ENCODE measurements at places on chromosomes 2 and 18.

DNA sequence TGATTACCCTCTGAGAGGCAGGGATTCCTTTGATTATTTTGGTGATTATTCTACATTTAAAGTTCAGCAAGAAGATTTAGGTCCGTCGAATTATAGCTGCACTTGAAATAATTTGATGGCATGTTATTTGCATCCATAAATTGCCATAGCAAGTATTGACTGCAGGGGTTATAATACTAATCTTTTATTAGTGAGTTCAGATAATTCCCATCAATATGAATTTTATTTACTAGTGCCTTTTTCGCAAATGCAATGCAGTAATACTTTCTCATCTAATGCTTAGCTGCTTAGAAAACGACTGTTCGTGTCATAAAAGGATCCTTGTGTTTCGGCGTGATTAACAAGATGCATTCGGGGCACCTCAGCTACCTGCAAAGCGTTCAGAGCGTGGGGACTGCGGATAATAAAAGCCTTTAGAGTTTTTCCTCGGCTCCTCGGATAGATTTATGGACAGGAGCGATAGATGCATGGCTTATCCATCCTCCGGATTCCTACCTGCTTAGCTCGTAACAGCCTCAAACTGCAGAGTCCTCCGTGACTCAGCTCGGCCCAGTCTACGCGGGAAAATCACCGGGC lies 2.5 kb upstream of the GBX2 start:
- DNase-seq: no peak

GRCh38 chr2:48540237-48540935 lies 10.4 kb downstream of the STON1 start:
- no peak for DNase-seq

DNA sequence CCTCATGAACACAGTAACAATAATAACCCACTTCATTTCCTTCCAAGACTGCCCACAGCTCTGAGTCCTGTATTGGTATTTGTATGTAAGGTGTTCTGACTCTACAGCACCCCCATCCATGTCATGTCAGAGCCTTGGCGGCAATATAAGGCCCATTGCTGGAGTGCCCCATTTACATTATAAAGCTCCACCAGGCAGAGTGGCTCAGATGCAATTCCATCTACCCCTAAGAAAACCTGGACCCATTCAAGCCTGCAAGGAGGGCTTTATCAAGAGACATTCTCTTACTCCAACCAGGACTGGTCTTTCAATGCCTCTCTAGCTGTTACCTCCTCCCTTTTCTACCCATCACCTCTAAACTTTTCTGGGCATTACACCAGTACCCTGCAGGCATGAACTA lies 101.6 kb downstream of the ANTXR1 start:
- no peak for DNase-seq

GRCh38 chr2:48736251-48736650 lies 19.3 kb downstream of the LHCGR start:
- DNase-seq: no peak

DNA sequence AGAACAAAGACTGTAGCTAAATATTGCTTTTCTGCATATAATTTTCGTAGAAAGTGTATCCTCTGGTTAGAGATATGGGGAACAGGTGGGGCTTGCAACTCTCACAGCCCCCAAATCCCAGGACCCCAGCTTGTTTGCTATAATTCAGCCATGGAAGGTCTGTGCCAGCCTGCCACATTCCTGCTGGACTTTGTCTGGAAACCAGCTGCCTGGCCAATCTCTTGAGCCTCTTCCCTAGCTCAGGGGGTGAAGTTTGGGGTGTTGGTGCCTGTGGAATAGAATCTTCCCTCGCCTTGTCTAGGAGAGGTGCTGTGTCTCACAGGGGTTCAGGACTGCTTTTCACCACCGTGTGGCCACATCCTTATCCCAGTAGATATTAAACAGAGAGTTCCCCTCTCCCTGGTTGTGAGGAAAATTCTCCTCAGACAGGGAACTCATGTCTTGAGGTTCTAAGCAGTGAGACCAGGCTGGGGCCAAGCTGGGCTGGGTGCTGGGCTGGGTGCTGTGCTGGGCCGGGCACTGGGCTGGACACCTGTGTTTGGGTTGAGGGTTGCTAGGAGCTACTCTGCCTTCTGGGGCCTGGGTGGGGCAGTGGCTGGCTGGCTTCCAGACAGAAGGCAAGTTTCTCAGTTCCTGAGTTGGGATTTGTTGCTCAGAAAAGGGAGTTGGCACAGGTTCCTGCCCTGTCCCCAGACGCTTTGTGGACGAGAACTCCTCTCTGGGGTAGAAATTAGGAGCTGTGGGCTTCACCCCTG lies 12.3 kb downstream of the TOGARAM2 start:
- no peak for DNase-seq

DNA sequence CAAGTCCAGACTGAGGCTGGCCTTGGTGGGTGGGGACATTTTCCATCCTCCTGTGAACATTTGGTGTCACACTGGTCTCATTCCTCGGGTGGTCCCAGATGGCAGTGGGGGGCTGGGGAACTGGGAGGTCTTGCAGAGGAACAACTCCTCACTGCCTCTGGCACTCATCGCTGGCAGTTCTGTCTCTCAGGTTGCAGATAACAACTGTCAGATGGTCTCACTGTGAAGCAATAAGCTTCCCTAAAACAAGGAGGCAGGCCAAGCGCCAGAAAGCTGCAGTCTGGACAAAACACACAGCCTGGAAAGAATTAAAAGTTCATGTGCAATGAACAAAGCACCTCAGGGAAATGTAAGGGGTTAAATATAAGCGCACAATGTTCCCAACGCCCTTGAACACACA lies 78.1 kb downstream of the IRS1 start:
- no peak for DNase-seq

DNA sequence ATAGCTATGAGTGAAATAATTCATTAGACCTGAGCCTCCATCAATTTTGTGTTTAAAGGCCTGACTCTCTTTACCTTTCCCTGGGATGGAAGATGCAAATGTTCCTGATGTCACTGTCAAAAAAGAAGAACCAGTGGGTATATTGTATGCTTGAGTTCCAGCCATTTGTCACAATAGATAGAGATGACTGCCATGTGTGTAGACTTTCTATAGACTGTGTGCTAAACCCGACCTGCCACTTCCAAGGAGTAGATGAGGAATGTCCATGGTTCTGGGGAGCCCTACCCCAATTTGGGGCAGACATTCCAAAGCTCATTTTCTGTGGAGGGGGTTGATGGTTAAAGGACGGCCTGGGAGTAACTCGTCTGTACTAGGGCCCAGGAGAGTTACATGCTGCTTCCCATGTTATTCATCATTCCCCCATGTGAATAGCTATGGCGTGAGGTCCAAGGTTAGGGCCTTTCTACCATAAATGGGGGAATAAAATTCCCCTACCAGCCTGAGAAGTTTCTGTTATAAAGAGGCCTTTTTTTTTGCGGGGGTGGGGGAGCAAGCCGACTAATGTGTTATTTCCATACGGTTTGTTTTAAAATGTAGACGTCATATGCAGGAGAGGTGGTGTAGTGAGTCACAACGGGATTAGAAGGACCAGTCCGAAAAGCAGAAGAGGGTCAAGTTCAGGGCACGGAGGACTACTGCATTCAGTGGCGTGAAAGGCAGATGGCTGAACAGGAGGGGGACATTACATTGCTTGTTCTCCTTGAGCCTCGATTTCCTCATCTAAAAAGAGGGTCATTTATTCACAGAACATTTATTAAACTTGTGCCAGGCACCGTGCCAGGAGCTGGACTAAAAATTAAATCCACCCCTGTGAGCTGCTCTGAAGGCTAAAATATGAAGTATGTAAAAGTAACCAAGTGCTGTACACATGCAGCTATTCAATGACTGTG lies 24.0 kb downstream of the IL1B start:
- DNase-seq: no peak

DNA sequence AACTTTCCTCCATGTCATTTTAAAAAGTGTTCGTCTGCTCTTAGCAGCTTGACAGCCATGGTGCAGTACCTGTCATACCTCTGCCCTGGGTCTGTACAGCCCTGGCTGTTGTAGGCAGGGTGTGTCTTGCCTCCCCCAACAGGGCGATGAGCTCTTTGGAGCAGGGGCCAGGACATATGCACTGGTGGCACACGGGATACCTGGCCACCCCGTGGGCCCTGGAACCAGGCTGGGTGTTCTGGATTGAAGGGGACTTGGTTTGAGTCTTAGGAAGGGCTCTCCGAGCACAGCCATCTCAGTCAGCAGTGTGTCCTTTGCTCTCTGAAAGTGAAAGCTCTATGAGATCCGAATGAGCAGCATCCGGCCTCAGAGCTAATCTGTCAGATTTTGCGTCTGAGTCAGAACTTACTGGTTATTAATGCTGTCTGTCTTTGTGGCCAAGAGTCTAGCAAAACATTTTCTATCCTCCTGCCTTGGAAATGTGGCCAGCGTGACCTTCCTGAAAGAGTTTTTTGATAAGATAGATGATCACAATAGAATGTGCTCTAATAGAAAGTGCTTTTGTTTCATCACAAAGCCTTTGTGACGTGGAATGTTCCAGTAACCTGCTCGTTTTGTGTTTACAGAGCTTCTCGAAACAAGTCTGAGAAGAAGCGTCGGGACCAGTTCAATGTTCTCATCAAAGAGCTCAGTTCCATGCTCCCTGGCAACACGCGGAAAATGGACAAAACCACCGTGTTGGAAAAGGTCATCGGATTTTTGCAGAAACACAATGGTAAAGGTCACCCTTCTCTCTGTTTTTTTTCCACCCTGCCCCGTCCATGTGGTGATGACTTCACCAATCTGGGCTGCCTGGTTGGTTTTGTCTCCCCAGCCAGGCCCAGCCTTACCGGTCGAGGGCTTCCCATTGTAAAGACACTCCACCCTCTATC lies 77.3 kb upstream of the RPL31 start:
- DNase-seq: no peak

DNA sequence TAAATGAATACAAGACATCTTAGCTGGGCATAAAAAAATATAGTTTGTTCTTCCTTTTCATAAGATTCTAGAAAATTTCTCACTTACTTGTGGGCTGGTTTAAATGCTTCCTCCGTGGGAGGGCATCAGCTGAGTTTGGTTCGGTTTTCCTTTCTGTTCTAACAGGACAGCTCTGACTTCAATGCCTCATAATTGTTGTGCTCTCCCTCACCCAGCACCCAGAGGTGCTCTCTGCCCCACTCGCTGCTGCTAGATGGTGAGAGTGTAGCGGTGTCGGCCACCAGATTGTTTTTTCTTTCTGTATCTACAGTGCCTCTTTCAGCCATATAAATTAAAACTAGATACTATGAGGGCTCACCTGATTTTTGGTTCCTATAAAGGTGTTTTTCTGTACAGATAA lies 407.2 kb upstream of the CDH7 start:
- DNase-seq: no peak

- no peak for DNase-seq
Observed at GRCh38 chr18:38369772-38370690, 804.4 kb upstream of the CELF4 start.

DNA sequence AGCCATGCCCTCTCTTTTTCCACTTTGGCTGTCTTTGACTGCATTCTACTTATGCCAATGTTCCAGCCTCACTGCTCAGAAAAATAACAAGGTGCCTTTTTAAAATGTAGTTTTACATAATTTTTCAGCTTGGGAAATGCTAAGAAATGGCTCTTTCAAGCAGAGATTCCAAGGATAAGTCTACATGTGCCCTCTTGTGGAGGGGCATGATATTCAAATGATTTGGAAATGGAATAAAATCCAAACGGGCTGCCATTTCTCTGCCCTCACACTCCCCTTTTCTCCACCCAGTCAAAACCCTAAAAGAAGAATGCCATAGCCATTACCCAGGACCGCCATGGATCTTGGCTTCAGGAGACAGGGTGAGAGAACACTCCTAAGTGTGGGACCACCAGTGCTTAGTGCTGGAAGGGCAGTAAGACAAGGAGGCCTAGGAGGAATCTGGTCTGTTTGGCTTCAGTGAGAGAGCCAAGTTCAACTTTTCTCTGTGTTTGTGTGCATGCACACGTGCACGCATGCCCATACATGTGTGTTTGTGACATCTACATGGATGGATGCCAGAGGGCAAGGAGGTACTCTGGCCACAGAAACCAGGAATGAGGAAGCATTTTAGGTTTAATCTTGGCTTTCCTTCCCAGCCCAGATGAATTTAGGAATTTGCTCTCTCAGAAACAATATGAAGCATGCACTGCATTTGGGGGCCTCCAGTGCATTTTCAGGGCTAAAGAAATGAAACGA lies 174.0 kb upstream of the SLC14A2 start:
- DNase-seq: no peak

DNA sequence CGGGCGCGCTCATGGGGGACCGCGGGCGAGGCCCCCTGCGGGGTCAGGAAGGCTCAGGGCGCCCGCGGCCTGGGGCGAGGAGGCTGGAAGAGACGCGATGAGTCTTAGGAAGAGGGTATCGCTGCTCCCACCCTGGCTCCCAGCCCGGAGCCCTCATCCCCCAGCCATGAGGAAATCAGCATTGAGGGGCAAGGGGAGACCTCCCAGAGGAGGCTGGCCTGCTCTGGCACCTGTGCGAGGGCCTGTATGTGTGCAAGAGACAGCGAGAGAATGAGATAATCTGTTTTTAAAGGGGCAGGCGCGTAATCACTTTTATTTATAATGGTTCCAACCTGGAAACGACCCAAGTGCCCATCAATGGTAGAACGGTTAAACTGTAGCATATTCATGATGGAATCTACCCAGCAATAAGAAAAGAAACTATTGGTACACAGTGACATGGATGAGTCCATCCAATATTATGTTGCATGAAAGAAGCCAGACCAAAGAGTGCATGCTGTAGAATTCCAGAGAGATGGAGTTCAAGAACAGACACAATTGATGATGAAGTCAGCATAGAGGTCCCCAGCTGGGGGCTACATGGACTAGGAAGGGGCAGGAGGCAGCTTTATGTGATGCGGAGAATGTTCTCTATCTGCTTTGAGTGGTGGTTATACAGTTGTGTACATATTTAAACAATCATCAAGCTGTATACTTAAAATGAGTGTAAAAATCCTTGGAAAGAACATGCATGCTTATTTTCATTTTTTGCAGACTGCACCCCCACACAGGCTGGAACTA lies 14.4 kb downstream of the FBXO41 start:
- no peak for DNase-seq

DNA sequence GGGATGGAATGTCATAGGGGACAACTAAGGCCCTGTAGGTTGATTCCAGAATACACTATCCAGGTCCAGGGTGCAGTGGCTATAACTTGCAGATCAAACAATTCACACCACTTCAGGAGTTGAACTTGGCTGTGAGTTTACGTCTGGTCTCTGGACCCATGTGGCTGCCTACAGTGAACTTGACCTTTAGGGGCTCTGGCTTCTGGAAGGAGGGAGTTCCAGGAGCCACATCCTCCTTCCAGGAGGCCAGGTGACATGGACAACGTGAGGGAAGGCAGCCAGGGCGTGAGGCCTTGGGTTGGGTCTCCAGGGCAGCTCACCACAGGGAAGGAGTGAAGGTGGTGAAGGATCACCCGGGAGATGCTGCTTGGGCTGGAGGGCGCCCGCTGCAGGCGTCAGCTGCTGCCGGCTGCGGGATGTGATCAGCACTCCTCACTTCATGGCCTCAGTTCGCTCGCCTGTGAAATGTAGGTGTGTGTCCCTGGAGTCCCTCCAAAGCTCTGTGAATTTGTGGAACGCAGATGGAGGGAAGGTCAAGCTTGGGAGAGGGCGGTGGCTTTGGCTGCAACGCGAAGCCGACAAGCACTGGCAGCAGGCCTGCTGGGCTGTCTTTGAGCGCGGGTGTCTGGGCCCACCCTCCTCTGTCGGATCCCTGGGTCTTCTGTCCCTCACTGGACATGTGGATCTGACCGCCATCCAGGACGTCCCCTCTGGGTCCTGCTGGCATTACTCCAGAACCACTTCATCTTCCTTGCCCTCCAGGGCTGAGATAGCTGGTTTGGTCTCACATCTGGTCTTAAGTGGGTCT lies 146.5 kb downstream of the GLI2 start:
- no peak for DNase-seq
